DMS53 (cell line): ENCODE measurements at places on chromosomes 11 and 22.
A peak's percentile ranks its signal among the peaks of the same experiment; 100 is the strongest.

DNA sequence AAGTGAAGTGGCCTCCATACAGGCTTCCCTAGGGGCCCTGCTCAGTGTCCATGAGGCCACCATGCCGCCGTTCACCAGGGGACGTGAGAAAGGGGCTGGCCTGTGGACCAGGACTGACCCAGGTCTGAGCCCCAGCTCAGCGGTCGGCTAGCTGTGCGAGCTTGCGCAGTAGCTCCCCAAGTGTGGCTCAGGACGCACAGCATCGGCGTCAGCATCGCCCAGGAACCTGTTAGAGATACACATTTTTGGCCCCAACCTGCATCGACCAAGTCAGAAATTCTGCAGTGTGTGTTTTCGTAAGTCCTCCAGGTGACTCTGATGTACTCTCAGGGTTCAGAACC is 429 bp downstream of the TP53AIP1 start:
- DNase-seq, result no peak

DNA sequence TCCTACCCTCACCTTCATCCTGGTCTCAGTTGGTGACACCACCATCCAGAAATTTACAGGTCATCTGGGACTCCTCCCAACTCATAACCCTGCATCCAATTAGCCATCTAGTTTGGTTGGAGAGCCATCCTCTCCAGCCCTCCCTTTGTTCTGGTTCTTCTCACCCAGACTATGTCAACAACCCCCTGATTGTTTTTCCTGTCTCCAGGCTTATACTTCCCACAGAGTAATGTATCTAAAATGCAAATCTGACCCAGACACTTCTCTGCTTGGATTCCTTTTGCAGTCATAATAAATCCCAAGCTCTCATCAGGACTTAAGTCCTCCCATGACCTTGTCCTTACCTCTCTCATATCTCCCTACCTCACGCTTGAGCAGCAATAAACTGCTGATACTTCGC is 3.0 kb downstream of the TTC12 start:
- DNase-seq, result no peak

GRCh38 chr11:60334005-60334620 is 7.1 kb downstream of the MS4A6E start:
- DNase-seq, result peak; percentile 75

DNA sequence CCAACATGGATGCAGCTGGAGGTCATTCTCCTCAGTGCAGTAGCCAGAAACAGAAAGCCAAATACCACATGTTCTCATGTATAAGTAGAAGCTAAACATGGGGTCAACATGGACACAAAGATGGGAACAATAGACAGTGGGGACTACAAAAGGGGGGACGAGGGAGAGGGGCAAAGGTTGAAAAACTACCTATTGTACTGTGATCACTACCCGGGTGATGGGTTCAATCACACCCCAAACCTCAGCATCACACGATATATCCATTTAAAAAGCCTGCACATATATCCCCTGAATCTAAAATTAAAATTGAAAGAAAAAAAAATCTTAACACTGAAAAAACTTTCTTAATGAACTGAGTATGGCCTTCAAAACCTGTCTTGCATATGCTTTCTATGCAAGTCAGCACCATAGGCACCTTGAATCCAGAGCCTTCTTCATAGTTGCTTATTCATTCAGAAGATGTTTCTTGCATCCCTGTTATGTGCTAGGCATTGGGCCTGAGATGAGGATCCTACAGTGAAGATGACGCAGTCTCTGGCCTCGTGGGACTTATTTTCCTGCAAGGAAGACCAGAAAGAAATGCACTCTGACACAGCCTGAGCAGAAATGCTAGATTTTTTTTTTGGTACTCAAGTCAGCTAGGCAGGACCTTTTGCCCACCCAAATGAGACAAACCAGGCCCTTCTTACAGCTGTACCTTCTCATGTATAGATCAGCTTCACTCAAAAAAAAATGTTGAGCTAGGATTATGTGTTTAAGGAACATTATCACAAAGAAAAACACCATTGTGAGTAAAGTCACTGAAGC is 21.0 kb downstream of the NNMT start:
- DNase-seq, result peak; percentile 42

GRCh38 chr11:22157531-22157930 is 35.4 kb upstream of the ANO5 start:
- DNase-seq, result no peak

GRCh38 chr11:120173807-120174206 is 35.9 kb upstream of the TRIM29 start:
- DNase-seq, result no peak

DNA sequence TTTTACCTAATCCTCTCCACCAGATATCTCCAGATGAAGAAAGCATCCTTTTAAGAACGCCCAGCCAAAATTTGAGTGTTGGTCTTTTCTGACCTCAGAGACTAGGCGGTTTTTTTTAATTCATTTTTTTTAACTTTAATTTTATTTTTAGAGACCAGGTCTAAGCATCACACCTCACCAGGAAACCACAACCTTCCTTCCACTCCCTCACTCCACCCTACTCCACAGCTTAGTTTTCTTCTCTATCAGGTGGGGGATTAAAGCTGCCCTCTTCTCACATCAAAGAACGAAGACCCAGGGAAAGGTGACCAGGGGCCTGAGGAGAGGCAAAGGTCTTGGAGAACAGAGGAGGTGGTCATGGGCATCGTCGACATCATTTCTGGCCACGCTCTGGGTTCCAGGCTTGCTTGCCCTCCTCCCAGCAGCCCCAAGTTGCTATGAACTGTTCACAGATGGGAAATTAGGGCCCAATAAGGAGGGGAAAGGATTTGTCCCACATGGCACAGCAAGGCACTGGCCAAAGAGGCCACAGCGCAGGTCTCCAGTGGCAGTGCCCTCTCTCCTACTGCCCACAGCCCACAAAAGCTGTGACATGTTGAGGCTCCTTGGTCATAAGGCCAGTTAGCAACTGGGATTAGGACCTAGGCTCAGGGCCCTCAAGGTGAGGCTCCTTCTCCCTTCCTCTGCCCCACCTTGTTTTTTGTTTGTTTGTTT is 1.4 kb upstream of the PEX16 start:
- no peak for DNase-seq

DNA sequence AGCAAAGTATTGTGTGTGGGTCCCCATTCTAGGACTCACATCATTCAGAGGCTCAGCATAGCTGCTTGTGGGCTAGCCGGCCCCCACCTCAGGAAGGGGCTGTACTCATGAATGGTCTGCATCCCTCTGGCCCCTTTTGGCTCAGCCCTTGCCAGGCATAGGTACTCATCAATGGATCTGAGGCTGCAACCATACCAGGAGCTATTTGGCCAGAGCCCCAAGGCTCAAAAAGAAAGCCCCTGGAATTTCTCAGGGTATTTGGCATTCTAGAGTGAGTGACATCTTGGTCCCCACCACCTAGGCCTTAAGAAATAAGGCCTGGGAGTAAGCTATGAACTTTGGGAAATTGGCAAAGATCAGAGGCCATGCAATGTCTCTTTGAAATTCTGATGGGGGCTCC is 38.3 kb downstream of the PLEKHA7 start:
- no peak for DNase-seq

- DNase-seq, result no peak
Observed at GRCh38 chr11:102144357-102145355, 34.4 kb downstream of the YAP1 start.

DNA sequence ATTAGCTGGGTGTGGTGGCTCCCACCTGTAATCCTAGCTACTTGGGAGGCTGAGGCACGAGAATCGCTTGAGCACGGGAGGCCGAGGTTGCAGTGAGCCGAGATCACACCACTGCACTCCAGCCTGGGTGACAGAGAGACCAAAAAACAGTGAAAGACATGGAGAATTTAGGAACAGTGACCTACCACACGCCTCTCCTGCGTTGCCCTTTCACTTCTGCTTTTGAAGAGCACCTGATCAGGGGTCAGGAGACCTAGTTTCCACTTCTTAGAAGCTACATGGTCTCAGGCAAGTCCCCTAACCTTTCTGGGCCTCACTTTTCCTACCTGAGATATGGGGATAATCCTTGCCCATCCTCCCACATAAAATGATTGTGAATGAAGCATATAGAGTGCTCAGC is 12.2 kb downstream of the SLC35C1 start:
- no peak for DNase-seq

DNA sequence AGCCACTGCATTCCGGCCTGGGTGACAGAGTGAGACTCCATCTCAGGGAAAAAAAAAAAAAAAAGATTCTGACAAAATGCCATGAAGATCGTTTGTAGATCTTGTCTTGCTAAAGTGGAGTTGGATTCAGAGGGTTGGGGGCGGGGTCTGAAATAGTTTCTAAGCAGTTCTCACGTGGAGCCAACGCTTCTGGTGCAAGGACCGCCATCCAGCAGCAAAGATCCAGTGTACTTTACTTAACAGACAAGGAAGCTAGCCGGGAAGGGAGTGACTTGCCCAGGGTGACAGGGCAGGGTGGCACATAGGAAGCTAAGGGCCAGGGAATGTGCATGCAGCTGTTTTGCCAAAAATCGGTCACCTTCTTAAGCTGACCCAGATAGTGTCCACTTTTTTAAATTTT is 27.4 kb downstream of the APOL1 start:
- no peak for DNase-seq

GRCh38 chr22:38186429-38186828 is 4.8 kb upstream of the PLA2G6 start:
- DNase-seq, result no peak

DNA sequence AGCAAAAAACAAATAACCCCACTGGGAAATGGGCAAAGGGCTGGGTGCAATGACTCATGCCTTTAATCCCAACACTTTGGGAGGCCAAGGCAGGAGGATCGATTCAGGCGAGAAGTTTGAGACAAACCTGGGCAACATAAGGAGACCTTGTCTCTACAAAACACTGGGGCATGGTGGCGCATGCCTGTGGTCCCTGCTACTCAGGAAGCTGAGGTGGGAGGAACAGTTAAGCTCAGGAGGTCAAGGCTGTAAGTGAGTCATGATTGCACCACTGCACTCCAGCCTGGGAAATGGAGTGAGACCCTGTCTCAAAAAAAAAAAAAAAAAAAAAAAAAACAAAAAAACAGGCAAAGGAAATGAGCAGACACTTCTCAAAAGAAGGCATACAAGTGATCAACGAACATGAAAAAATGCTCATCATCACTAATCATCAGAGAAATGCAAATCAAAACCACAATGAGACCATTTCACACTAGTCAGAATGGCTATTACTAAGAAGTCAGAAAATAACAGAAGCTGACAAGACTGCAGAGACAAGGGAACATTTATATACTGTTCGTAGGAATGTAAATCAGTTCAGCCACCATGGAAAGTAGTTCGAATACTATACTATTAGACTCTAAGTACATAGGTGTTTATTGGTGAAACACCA is 48.2 kb upstream of the SMCO4 start:
- peak; percentile 17 for DNase-seq

- DNase-seq, result no peak
Observed at GRCh38 chr11:111445586-111445985, 66.5 kb upstream of the POU2AF1 start.

GRCh38 chr11:70378506-70379134 is 19.7 kb upstream of the CTTN start:
- DNase-seq, result no peak

DNA sequence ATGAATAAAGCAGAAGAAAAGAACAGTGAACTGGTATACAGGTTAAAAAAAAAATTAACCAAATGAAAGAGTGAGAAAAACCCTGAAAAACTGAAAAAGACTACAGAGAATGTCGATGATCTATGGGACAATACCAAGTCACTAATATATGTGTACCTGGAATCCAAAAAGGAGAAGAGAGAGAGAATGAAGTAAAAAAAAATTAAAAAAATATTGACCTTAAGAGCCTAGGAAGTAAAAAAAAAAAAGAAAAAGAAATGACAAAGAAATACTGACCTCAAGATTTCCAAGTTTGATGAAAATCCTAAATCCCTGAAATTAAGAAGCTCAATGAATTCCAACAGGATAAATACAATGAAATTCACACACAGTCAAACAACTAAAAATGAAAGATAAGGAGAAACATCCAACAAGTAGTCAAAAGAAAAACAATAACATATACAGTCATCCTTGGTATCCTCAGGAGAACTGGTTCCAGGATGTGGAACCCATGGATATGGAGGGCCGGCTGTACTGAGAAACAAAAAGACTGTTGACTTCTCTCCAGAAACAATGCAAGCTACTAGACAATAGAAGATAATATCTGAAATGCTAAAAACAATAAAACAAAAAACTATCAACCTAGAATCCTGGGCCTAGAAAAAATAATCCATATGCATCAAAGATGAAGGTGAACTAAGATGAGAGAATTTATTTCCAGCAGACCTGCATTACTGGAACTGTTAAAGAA is 33.5 kb upstream of the SERPIND1 start:
- no peak for DNase-seq

DNA sequence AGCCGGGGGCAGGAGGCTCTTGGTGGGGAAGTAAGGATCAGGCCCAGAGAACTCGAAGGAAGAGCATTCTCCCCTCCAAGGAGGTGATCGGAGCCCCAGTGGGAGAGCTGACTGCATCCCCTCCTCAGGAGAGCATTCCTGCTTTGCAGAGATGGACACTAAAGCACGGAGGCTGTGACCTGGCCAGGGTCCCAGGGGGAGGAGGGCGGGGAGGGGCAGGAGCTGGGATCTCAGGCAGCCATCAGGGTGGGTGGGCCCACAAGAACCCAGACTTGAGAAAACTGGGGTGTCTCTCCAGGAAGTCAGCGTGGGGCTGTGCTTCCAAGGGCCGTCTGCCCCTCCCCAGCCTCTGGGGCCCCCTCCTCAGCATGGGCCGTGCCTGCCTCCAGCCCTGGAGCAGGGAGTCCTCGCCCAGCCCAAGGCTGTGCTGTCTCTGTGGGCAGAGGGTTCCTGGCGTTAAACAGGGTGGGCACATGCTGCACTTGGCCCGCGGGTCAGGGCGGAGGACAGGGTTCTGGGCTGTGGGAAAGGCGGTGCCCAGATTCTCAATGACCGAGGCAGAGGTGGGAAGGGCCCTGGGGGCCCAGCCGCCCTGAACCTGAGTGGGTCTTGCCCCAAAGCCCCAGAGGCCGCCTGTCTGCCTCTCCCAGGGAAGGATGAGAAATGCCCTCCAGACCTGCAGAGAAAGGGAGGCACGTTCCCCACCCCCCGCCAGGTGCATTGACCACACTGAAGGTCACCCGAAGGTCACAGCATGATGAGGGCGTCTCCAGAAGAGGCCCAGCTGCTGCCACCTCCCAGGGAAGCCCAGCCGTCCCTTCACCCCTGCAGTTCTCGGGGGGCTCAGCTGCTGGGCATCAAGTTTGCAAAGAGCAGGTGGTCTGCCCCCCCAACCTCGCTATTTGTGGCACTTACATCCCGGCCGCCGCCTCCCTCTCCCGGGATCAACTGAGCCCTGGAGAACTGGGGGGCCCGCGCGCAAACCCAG is 643 bp downstream of the CEND1 start:
- peak; percentile 54 for DNase-seq

GRCh38 chr11:122307476-122308035 is 191.5 kb upstream of the BLID start:
- no peak for DNase-seq

DNA sequence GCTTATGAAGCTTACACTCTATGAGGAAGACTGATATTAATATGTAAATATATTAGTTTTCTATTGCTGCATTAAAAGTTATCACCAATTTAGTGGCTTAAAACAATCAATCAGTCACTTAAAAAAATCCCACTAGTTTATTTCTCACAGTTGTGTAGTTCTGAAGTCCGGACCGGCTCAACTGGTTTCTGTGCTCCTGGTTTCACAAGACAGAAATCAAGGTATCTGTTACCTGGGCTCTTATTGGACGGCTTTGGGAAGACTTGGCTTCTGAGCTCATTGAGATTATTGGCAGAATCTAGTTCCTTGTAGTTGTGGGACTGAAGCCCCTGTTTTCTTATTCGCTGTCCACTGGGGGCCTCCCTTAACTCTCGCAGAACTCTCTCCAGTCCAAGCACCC is 343.0 kb downstream of the RAB38 start:
- peak; percentile 10 for DNase-seq
